ENCODE measurements at places on chromosomes 3 and 15.

DNA sequence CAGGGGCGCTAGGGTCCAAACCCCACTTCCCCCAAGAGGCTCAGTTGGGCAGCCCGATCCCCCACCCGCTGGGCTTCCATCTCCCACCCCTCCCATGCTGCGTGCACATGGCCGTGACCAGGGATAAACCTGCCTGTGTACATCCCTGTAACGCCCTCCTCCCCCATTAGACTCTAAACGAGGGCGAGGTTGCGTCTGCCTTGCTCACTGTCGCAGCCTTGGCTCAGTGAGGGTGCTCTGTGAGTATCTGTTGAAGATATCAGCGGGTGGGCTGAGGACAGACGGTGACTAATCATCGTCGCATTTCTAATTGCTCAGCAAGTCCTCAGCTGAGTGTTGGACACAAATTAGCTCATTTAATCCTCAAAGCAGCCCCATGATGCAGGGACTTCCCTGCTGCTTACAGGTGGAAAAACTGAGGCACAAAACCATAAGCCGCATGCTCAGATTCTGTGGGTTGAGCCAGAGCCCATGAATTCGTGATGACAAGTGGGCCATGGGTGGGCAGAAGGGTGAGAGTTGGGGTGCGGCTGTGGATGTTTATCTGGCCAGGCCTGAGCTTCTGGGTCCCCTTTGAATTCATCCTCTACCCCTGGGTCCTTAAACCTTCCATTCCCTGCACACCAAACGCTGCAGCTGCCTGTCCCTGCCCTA is 26.0 kb downstream of the FBLN2 start:
- peak; percentile 58 for DNase-seq

DNA sequence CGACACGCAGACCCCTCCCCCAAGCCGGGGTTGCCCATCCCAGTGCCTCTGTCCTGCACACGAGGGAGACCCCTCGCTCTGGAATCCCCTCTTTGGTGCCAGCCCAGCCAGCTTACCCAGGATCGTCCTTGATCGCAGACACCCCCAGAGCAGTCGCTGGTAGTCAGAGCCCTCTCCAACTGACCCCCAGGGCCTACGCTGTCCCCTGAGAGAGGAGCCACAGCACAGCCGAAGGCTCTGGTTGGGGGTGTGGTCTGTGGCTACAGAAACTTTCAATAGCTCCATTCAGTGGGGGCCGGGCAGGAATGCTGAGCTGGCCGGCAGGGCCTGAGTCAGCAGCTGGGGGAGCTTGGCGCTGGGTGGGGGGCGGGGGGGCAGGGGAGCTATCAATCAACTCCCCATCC is at the start of gene LCTL:
LCTL (minus strand) TSS at position 258 of the 404 bp plus-strand sequence. CDS start 633 bp downstream, outside the sequence.
- DNase-seq = peak; percentile 58

GRCh38 chr15:32834156-32834555 is 116.4 kb downstream of the GREM1 start:
- DNase-seq = no peak

GRCh38 chr3:185658504-185658912 is 72.4 kb downstream of the SENP2 start:
- peak; percentile 96 for DNase-seq

- no peak for DNase-seq
Measured at GRCh38 chr3:155704061-155704460, 40.8 kb downstream of the PLCH1 start.

DNA sequence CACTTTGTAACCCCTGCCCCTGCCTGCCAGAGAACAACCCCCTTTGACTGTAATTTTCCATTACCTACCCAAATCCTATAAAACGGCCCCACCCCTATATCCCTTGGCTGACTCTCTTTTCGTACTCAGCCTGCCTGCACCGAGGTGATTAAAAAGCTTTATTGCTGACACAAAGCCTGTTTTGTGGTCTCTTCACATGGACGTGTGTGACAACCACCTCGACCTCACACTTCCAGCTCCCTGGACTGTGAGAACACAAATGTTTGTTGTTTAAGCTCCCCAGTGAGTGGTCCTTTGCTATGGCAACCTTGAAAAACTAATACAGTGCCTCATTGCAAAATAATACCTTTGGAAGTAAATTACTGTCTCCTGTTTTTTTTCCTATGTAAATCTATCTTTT is 299.2 kb upstream of the POU1F1 start:
- DNase-seq = no peak

- no peak for DNase-seq
Measured at GRCh38 chr15:67157521-67158252, 92.3 kb downstream of the SMAD3 start.

DNA sequence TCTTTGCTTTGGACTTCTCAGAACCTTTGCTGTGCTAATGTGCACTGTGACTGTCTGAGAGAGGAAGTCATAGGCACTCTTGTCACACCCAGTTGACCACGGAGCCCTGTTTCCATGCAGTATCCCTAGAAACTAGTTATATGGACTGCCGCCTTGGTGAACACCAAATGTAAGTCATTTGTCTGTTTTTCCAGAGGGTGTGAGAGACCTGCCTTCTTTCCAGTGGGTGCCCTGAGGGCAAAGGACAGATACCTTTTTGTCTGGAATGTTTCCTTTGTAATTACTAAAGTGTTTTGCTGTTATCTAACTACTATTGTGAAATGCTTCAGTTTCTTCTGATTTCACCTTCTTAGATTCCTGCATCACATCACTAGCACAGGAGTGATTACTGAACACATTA is 91.8 kb downstream of the LARS2 start:
- DNase-seq = peak; percentile 4
